Stimulated activated CD4-positive, alpha-beta T cell treated with anti-CD3 and anti-CD28 coated beads, TNF-alpha, amount 100 ng/mL, for 4 hours (primary cell): ENCODE measurements at places on chromosomes 1 and 21.

- no peak for DNase-seq
Observed at GRCh38 chr1:9628541-9629444, 22.7 kb upstream of the PIK3CD start.

DNA sequence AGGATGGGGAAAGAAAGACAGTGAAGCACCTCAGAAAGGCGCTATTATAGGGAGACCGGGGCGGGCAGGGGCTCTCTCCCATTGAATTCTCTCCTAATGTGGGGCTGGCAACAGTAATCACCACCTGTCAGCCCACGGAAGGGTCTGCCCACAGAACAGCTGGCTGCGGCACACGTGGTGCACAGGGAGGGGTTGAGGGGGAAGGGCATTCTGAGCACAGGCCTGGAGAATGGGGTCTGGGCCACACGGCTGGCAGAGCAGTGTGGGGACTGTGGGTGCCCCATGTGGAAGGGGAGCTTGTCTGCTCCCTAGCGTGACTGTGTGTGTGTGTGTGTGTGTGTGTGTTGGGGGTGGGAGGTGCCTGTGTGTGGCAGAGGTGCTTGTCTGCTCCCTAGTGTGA lies 4.1 kb downstream of the OLFML3 start:
- no peak for DNase-seq

DNA sequence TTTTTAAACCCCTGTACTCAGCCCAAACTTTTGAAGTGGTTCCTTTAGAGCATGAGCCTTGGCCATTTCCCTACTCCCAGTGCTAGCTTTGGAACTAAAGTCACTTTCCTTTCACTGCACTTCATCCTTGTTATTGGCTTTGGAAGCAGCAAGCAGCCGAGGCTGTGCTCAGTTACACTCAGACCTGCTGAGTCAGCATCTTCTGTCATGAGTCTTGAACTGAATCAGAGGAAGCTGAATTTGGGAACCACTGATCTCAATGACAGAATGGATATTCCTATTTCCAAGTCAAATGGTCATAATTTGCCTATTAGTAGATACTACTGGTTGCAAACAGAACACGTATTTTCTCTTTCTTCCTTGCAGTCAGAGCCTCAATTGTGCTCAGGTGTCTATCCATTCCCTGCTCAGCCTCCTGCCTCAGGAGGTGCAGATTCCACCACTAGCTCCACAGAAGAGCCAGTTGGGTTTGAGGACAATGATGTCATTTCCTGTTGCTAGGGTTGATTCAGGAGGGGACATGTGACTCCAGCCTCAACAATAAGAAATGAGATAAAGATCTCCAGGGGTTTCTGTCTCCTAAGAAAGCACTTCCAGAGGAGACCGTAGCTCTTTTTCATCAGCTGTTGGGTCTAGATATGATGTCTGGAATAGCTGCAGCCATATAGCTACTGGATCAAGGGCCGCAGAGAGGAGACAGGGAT lies 44.9 kb upstream of the NTPCR start:
- DNase-seq: no peak

DNA sequence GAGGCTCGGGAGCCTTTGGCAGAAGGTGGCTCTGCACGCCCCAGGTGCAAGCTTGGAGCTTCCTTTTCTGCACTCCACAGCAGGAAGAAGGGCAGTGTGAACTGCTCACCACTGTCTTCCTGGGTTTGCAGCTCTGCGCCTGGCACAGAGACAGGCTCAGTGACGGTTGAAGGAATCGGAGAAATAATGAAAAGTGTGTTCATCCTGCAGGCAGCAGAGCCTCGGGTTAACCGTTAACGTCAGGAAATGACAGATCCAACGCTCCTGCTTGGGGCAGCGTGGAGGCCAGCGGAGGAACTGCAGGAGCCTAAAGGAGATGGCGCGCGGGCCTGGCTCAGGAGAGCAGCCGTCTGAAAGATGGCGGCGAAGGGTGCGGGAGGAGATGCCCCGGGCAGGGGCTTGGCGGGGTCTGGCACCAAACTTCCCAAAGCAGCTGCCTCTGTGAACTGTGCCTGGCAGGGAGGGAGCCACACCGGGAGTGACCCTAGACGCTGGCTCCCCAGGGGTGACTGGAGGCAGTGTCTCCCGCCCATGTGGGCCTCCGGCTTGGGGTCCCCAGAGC lies 10.9 kb upstream of the SAMD11 start:
- no peak for DNase-seq

- DNase-seq: no peak
Observed at GRCh38 chr1:78092643-78093042, 46.9 kb downstream of the GIPC2 start.

DNA sequence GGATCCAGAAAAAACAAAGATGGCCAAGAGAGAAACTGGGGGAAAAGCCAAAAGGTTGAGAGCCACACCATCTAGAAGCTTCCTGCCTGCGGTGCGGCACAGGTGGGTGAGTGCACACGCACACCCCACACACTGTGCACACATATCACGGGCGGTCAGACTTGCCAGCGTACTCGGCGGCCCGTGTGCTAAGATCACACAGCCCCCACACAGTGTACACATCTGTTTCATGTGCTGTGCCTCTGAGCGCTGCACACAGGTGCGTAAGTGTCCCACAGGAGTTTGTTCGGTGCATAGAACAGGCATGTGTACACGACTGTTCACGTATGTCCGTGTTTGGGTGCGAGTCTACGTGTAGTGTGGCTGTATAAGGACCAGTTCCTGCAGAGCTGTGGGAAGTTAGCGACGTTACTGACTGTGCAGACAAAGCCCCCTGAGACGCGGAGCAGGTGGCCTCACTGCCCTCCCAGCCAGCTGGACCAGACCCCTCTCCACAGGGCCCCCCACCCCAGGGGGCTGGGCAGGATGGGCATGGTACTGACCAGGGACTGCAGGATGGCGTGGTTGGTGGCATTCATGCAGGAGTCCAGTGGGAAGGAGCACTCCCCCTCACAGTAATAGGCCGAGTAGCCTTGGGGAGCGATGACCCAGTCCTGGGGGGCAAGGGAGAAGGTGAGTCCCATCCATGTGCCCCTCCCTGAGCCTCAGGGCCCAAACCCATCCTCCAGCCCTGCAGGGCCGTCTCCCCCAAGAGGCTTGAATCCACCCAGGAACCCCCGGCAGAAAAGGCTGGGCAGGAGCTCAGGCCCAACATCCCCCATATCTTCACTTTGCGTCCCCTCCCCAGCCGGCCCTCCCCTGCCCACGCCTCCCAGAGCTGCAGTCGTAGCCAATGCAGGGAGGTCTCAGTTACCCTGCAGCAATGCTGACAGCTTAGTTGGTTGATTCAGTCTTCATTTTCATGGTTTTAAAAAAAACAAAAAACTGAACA lies 8.3 kb downstream of the OXCT2 start:
- DNase-seq: no peak

DNA sequence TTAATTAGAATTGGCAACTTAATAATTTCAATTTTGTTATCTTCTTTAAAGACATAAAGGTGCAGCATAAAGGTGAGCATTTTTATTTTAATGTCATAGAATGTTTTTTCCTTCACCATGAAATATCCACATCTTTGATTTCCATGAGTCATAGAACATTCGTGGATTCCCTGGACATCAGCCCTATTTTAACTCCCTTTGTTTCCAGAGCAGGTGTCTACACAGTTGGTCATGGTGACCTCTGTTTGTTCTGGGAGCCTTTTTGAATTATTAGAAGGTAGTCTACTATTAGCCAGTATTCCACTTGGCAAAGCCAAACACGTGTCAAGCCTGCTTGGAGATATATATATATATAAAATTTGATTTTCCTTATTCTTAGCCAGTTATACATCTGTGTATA lies 572.9 kb downstream of the LTN1 start:
- DNase-seq: no peak

DNA sequence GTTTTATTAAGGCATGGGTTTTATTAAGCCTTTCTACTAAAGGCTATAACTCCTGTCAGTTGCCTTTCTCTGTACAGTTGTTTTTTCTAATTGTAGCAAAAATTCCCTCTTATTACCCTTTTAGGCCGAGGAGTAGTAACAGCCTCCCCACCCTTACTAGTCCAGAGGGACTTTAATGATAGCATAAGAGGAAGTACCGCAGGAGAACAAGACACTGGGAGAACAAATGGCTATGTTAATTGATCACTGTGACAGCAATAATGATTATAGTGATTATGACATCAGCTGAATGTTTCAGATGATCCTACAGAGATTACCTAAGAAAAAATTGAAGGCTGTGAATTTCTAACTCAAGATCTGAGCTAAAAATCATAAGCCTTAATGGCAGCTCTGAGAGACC lies 383.0 kb upstream of the PTBP2 start:
- DNase-seq: no peak

DNA sequence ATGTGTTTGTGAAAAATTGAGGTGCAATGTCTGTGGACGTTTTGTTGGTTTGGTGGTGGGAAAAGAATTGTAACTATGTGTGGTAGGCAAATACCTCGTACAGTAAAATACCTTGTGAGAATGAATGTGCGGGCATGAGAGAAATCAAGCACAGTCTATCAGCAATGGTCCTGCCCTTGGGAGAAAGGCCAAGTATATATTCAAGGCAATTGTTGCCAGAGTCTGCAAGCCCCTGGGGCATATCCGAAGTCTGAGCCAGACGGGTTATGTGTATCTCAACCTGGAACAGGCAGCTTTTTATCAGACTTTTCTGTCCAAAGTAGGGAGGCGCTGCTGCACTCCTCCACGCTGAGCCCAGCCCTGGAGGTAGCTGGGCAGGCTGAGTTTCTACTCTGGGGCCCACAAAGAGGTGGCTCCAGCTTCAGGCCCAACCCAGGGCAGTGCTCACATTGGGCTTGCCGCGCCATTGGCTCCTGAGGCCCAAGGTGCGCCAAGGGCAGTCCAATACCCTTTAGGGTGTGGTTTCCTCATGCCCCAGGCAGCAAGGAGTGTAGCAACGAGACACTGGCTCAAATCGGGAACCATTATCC lies 9.4 kb upstream of the GNL2 start:
- no peak for DNase-seq

DNA sequence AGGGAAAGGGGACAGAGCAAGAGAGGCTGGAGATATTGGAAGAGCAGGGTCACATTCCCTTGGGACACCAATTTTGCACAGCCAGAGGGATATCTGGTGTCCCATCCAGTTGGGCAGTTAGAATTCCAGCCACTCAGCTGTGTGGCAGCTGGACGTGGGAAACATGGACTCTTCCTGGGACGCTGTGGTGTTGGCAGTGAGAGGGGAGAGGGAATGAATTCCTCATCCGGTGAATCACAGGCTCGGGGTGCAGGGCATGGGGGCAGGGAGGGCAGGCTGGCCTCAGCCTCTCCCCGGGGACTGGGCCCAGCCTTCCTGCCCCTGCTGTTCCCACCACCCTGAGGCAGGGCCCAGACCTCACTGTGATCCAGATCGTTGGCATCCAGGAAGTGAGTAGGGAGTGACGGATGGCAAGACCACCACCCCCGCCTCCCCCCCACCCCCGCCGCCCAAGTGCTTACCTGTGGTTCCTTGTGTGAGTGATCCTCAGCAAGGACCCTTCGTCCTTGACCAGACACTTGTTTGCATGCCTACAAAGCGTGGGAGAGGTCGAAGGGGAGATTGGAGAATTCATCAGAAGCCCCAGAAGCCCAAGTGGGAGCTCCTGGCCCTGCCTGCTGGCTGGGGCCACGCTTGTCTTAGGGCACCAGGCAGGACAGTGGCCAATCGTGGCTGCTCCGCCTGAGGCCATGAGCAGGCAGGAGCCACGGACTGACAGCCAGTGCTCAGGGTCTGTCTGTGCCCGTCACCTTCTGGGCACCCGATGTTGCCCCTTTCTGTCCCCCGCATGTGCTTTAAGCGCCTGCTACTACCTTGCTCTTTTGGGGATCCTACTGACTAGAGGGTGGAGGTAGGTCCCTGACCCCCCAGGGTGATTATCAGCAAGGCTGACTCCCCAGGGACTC lies 8.7 kb downstream of the WNT3A start:
- DNase-seq: no peak

GRCh38 chr1:77781683-77782082 lies 2.2 kb downstream of the MIGA1 start:
- DNase-seq: no peak

GRCh38 chr1:209080170-209080781 lies 503.2 kb upstream of the CAMK1G start:
- DNase-seq: no peak

DNA sequence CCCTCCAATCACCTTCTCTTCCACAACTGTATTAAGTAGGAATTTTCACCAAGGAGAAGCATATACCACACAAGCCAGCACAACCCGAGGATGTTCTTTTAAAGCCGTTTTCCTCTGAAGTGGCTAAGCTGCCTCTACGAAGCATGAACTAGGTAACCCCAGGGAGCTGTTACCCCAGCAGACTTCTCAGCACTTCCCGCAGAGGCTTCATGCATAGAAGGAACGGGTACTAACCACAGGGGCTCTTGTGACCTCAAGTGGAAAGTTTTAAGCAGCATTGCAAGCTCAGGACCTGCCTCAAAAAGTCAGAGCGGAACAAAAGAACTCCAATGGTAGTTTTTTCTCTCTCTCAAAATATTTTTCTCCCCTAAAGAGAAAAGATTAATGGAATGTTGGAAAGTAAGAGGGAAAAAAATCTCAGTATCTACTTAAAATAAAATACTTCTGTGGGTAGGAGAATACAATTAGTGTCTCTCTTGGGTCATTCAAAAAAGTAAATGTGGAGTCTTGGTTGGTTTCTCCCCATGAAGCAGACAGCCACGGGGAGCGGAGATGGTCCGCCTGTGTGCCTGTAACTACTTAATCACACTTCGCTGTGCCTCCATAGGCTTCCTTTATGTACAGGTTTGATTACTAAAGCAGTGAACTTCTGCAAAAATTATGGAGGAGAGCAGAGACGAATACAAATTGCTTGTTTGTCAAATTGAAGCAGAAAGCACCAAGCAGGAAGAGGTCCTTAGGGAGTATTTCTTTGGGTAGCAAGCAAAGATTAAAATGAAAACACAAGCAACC lies 40.9 kb downstream of the STX6 start:
- no peak for DNase-seq

DNA sequence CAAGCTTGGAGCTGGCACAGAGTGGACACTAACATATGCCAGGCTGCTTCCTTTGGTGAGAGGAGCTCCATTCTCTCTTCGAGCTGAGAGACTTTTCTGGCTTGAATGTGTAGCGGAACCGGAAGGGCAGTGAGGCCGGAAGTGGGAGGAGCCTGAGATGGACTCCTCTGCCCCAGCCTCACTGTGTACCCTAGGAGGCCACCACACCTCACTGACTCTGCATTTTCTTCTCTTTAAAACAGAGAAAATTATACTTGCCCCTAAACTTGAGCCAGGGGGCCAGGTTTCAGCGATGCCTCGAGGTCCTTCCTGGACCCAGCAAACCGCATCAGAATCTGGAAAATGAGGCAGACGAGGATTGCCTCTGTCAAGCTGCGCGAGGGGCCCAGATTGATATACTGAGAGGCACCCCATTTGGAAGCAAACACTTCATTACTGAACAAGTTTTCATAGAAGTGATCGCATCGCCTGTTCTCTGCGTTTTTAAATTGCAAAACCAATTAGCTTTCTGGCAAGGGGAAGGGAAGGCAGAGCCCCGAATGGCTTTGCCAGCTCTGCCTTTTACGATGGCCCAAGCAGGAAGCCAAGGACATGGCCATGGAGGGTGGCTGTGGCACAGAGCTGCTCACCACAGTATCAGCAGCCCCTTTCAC lies 708.1 kb downstream of the PTPRU start:
- DNase-seq: no peak

GRCh38 chr21:44029460-44030087 lies 17.5 kb downstream of the TRAPPC10 start:
- DNase-seq: no peak
